ENCODE measurements at places on chromosomes 3 and 15.

GRCh38 chr15:29854413-29854812, 32.1 kb upstream of the TJP1 start:
- DNase-seq, result no peak

- no peak for DNase-seq
Observed at GRCh38 chr15:77974098-77974414, 103.5 kb downstream of the TBC1D2B start.

- DNase-seq, result no peak
Observed at GRCh38 chr3:102189541-102189940, 245.3 kb upstream of the ZPLD1 start.

GRCh38 chr3:144058713-144059112, 87.1 kb downstream of the DIPK2A start:
- no peak for DNase-seq

- DNase-seq, result peak; percentile 31
Observed at GRCh38 chr15:92069308-92070250, 216.1 kb downstream of the SLCO3A1 start.

- no peak for DNase-seq
Observed at GRCh38 chr3:58713715-58714401, 47.3 kb upstream of the FAM3D start.

GRCh38 chr3:49554633-49555265, 472 bp downstream of the BSN start:
- no peak for DNase-seq

DNA sequence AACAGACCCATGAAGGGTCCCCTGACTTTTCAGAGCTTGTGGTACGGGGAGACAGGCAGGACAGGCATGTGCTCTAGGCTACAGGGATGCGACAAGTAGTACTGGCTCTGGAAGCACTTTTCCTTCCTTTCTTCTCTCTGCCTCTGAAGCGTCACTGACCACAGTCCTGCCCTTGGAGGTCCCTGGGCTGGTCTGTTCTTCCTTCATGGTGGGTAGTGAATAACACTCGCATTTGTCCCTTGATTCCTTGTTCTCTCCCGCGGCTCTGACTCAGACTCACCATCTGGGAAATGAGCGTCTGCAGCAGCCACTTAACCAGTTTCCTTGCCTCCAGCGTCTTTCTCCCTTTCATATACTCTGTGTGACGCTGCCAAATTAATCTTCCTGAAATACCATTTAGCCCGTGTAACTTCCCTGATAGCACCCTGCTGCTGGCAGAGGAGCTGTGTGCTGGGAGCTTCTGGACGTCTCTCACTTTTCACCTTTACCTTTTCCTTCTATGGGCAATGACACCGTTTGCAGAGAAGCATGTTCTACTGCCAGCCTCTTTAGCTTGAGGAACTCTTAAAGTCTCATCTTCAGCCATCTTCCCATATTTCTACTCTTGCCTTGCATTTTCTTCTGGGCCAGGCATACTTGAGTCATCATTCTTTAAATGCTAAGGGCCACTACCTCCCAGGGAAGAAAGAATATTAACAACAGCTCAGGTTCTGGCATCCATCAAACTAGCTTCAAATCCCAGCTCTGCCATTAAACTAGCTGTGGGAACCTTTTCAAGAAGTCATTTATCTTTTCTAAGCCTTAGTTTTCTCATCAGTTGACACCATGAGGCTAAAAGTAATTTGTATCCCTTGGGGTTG, 33.6 kb downstream of the TMEM45A start:
- DNase-seq, result no peak

DNA sequence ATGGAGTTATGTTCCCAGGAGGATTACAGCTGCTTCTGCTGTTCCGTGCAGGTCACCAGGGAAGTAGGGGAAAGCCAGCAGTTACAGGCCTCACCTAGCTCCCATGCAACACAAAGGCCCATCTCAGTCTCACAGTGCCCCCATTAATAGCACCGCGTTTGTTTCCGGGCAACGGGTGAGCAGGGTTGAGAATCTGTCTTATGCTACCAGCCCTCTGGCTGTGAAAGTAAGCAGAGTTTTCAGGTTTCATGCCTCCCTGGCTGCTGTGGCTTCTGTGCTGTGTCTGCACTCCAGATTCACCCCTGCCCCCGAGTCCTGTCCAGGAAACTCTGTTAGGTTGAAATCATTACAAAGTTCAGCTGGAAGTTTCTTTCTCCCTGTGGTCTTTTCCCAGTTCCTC, 254.4 kb upstream of the GPR149 start:
- DNase-seq, result no peak

DNA sequence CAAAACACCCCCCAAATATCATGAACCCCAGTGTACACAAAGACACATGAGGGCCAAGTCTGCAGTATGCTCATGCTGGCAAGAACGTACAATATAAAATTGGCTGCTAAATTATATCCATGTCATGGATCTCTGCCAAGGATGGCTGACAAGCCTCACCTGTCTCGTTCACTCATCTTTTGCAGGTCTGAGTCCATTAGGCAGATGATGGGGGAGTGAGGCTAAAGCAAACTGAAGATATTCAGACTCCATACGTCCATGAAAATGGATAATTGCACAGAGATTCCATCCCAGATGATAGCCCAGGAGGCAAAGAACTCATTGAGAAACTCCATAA, 122.3 kb upstream of the PTPRG start:
- no peak for DNase-seq
